CD8-positive, alpha-beta T cell (primary cell): ENCODE measurements at places on chromosomes 12 and 14.
A peak's percentile ranks its signal among the peaks of the same experiment; 100 is the strongest.

GRCh38 chr12:902581-902980 is 46.9 kb downstream of the RAD52 start:
- no peak for DNase-seq

- DNase-seq, result no peak
These were observed 33.8 kb downstream of the DMAC2L start for GRCh38 chr14:50345846-50346422.

- DNase-seq, result no peak
These were observed 179.0 kb downstream of the FOXN3 start for GRCh38 chr14:89237921-89238529.

GRCh38 chr14:69137416-69137815 is 15.5 kb downstream of the DCAF5 start:
- DNase-seq, result no peak

DNA sequence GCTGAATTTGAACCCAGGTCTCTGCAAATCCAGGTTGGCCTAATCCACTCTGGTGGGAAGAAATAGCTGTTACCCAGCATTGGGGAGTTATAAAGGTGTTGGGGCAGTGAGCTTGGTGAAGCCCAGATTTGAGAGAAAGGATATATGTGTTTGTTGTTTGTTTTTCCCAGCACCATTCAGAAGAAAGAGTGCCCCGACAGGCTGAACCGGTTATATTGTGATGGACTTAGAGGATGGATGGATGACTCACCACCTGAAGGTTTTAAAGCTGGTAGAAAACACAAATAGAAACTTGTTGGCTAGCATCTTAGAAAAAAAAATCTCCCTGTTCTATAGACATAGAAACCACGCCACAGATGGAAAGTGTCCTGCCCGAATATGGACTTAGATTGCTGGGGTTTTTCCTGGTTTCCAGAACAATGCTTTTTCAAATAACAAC is 404.6 kb downstream of the MED13L start:
- no peak for DNase-seq

DNA sequence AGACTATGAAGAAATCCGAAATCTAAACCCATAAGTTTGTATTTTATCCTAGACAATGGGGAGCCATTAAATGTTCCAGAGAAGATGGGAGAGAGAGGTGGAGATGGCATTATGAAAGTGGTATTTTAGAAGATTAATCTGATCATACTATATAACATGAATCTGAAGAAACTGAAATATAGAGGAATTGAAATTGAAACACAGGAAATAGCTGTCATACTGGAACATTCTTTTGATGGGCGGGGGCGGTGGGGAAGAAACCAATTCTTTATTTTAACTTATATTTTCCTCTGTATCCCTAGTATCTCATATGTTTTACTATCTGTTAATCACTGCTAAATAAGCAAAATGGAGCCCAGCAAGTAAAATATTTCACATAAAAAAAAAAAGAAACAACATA is 27.0 kb upstream of the FOXN3 start:
- DNase-seq, result no peak

- no peak for DNase-seq
These were observed 8.7 kb upstream of the ITFG2 start for GRCh38 chr12:2803635-2804392.

GRCh38 chr12:28898038-28898437 is 251.0 kb upstream of the FAR2 start:
- DNase-seq, result no peak

DNA sequence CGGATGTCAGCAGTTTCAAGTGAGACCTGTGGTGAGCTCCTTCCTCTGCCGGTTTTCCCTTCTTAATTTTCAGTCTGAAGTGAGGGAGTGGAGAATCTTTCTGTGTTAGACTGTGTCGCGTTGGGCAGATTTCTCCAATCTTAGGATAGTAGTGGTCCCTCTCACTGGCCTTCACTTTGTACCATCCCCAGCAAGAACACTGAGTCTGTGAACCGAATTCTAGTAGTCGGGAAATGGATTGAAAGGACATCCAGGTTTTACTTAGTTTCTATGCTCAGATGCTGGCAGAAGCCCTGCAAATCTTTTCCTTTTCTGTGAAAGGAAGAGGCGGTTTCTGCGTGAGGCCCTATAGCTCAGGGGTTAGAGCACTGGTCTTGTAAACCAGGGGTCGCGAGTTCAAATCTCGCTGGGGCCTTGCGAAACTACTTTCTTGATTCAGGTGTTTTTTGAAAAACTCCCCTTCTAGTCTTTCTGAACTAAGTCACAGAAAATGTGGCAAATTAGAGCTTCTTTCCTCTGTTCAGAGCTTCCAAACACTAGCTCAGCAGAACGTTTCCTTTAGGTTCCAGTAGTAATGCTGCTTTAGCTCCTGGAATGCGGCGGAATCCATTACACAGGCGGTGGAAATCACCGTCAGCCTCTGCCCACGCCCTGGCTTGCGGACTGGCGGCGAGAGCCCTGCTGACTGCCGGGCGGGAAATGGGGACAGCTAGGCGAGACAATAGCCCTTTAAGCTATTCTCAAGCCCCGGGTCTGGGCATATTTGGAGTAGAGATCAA is 2.8 kb upstream of the RNASE4 start:
- peak; percentile 85 for DNase-seq

GRCh38 chr12:125332900-125333299 is 267.7 kb downstream of the AACS start:
- no peak for DNase-seq

DNA sequence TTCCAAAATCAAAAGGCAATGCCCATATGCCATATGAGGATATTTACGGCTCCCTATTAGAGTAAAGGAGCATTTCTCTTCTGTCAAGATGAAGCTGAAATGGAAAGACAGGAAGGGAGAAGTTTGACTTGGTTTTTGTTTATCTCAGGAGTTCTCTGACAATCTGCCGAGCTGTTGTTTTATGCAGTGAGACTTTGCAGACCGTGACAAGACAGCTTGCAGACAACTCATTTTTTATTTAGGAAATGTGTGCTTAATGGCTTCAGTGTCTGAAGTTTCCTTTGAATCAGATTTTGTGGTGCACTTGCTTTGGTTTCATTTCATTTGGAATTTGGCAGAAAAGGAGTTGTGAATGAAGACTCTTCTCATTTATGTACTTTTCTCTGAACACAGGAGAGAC is 145.4 kb downstream of the C12orf50 start:
- DNase-seq, result no peak

DNA sequence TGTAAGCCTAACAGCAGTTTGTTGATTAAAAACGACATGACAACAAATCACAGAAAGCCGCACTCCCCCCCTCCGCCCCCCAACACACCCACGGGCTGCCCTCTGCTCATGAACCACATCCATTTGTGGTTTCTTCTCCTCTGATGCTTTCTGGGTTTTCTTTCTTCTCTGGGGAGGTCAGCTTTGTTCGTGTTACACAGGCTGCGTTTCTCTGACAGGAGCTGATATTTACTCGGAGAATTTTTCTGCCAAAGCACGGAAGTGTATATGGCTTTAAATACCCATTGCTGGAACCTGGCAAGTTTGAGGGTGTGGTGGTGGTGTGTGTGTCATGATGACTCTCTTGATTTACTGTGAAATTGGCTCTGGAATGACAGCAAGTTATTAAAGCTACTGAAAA is 883.7 kb upstream of the TMEM132C start:
- DNase-seq, result no peak

- DNase-seq, result no peak
These were observed 17.1 kb upstream of the DLK1 start for GRCh38 chr14:100709289-100710284.

- DNase-seq, result no peak
These were observed 27.4 kb downstream of the MDM2 start for GRCh38 chr12:68835333-68835908.

DNA sequence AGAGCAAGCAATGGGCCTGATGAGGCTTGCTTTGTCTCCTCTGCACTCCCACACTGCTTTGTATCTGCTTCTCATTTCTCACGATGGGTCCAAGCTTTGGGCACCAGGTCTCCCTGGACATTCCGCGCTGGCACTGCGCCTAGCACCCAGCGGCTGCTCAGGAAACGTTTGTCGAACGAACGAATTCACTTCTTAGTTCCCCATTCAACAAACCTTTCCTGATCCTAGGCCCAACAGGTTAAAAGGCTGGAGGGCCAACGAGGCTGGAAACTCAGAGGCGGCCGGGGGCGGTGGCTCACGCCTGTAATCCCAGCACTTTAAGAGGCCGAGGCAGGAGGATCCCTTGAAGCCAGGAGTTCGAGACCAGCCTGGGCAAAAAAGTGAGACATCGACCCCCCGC is 1.0 kb upstream of the GLRX5 start:
- DNase-seq, result no peak

DNA sequence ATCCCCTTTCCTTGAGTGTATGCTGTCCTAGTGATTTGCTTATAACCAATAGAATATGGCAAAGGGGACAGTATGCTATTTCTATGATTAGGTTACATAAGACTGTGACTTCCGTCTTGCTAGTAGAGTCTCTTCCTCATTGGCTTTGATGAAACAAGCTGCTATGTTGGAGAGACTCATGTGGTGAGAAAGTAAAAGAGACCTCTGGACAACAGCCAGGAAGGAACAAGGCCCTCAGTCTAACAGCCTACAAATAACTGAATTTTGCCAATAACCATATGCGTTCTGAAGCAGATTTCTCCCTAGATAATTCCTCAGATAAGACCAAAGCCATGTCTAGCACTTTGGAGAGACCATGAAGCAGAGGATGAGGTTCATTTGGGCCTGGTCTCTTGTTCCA is 134.5 kb upstream of the NAV3 start:
- DNase-seq, result no peak

GRCh38 chr12:10276774-10277173 is 30.9 kb upstream of the KLRD1 start:
- DNase-seq, result no peak

GRCh38 chr12:51285843-51286242 is 15.6 kb upstream of the SMAGP start:
- DNase-seq, result no peak

DNA sequence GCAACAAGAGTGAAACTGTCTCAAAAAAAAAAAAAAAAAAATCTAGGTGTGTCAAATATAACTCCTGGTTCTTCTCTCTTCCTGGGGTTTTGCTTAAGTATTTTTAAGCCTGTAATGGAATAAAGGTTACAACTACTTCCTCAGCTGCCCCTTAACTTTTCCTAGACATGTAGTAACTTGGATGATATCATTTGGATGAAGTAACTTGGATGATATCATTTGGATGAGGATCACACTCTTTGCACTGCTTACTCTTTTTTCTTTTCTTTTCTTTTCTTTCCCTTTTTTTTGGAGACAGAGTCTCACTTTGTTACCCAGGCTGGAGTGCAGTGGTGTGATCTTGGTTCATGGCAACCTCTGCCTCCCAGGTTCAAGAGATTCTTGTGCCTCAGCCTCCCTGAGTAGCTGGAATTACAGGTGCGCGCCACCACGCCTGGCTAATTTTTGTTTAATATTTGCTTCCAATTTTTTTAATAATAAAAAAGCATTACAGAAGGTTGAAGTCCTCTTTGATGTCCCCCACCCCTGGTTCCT is 775 bp upstream of the FAM186A start:
- DNase-seq, result no peak

DNA sequence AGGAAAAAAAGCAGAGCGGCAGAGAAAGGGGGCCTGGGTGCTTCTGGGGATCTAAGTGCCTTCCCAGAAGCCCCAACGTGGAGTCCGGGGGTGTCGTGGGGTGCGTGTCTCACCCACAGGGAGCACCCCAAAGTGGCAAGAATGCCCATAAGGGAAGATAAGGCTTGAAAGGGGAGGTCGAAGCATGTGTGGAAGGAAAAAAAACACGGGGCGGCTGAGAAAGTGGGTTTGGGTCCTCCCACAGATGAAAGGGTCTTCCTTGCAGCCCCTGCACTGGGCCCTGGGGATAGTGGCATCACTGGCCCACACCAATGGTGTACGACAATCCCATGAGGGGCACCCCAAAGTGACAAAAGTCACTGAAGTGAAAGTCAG is 275.5 kb downstream of the ALG10 start:
- no peak for DNase-seq

DNA sequence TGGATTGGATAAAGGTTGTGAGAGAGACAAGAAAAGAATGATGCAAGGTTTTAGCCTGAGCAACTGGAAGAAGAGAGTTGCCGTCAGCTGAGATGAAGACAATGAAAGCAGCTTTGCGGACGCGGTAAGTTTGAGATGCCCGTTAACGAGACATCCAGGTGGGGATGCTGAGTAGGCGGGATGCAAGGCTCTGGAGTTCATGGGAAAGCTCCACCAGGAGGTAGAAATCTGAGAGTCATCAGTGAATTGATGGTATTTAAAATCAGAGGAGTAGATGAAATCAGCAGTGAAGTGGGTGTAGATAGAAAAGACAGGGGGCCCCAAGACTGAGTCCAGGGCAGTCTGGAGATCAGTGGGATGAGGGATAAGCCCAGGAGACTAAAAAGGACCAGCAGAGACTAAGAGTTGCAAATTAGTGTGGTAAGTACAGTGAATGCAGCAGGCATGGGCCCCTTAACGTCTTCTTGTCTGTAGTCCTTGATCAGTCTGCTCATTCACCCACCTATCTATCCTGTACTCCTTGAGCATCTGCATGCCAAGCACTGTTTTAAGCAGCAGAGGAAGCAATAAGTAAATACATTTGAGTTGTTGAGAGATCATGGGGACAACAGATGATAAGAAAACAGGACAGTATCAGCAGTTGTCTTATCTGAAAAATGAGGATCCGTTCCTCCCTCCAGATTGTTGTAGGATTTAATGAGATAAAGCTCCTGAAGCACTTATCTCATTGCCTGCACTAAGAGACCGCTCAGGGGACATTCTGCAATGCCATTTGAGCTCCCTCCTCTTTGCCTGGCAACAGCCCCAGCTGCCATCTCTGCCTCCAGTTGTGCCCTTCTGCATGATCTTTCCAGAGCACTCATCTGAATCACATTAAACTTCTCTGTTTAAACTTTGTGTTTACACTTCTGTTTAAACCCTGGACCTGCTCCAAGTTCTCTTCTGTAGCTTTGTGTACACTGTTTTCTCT is 91.5 kb downstream of the APAF1 start:
- no peak for DNase-seq

- peak; percentile 21 for DNase-seq
These were observed 1.2 kb downstream of the ATP6V0A2 start for GRCh38 chr12:123713398-123713797.

DNA sequence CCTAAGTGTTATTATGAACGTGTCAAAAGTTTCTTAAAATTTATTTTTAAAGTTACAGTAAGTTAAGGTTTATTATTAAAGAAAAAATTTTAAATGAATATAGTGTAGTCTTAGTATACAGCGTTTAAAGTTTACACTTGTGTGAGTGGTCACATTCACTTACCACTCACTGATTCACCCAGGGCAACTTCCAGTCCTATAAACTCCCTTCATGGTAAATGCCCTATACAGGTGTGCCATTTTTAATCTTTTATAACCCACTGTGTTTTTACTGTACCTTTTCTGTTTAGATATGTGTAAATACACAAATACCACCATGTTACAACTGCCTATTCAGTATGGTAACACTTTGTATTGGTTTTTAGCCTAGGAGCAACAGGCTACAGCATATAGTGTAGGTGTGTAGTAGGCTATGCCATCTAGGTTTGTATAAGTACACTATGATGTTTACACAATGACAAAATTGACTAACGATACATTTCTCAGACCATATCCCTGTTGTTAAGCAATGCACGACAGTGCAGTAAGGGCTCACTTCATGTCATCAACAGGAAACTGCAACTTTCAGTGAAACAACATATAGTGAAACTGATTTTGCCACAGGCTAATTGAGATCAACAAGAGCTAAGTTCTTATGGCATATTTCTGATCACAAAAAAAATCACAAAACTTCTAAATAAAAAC is 112.0 kb upstream of the TMCC3 start:
- DNase-seq, result no peak

GRCh38 chr12:2052826-2053678 is at the start of gene CACNA1C:
CACNA1C (plus strand) TSS chr12:2052987; CDS start chr12:2053563, 576 bp downstream.
- no peak for DNase-seq

- no peak for DNase-seq
These were observed 123.8 kb upstream of the RTL1 start for GRCh38 chr14:101027291-101027690.
